ENCODE measurements at places on chromosomes 3 and 15.

DNA sequence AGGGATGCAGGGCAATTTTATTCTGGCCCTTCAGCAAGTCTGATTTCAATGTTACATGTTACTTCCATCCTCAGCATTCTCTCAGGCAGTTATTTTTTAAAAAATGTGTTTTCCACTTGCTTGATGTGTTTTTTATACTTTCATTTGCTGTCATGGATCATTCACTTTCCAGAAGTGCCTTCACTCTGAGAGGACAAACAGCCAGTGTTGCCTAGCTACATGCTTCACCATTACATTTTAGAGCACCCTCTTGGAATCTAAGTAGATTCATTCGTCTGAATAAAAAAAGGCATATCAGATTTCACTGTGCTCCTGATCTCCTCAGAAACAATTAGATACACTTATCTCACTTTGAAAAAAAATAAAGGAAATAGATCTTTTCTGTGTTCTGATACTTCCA is 93.6 kb upstream of the POU1F1 start:
- DNase-seq: no peak

- DNase-seq: no peak
Observed at GRCh38 chr3:58666683-58667082, at the start of gene FAM3D. Gene FAM3D (minus strand): TSS chr3:58666774. CDS start chr3:58655563, 11,211 bp downstream.

- no peak for DNase-seq
Observed at GRCh38 chr3:120304616-120305015, 19.6 kb upstream of the GPR156 start.

GRCh38 chr15:43126356-43126755 is 7.0 kb upstream of the TMEM62 start:
- no peak for DNase-seq

DNA sequence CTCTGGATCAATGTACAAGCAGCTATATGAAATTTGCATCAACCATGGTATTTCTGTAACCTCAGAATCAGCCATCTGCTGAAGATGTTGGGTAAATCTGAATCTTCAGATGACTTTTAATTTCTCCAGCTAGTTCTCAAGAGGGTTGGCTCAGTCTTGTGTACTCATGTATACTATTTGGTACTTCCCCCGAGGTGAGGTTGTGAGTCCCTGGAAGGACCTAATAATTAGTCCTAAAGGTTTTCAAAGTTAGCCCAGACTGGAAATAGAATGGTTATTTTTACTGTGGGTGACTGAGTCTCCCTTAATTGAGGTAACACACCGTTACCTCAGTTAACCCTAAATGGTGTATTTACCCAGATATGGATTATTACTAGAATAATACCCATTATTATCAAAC is 104.3 kb upstream of the THSD4 start:
- no peak for DNase-seq

- DNase-seq: no peak
Observed at GRCh38 chr3:147387885-147388699, 18.3 kb downstream of the ZIC4 start.

Measured in muscle of arm (tissue), 14 donors.